Activated naive CD8-positive, alpha-beta T cell treated with anti-CD3 and anti-CD28 coated beads for 36 hours (primary cell): ENCODE measurements at places on chromosomes 2 and 18. TPM values are rescaled to one million over a fixed set of nuclear protein-coding genes. Genes with fewer than 3 reads are reported as not detected.

DNA sequence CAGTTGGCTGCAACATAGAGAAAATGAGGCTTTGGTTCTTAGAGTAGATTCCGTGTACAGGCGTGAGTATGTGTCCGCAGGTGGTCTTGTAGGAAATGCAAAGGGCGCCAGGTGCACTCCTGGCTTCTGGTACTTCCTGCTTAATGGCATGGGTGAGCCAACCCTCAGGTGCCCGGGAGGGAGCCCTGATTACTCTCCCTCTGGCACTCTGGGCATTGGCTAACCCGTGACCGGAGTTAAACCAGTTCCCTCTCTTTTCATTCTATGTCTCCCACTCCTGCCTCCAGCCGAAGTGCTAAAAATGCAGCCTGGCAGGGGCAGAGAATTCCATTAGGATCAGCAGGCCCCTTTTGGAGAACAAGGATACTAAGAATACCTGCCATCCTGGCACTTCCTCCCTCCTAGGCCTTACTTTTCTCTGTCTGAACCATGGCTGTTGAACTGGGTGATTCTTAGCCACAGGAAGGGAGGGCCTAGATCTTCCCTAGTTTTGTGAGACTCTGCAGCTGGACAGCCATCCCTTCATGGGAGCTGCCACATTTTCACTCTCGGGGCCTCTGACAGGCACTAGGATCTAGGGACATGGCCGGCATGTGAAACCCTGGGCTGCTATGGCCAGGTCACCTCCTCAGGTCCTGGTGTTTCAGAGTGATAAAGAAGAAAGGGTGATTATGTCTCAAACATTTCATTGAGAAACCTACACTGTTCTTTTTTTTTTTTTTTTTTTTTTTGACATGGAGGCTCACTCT, 6.5 kb downstream of the MERTK start:
- H3K27ac ChIP-seq, result no peak overlapping the region
- peaks cover 23% of the 10 kb centered on the region for H3K27me3 ChIP-seq
- no peak for DNase-seq
- peaks cover 16% of the 10 kb centered on the region for H3K4me1 ChIP-seq

GRCh38 chr2:64303250-64303649, 150.7 kb upstream of the LGALSL start:
- no peaks in the 10 kb centered on the region for H3K36me3 ChIP-seq
- DNase-seq, result no peak
- H3K27me3 ChIP-seq, result no peaks in the 10 kb centered on the region

DNA sequence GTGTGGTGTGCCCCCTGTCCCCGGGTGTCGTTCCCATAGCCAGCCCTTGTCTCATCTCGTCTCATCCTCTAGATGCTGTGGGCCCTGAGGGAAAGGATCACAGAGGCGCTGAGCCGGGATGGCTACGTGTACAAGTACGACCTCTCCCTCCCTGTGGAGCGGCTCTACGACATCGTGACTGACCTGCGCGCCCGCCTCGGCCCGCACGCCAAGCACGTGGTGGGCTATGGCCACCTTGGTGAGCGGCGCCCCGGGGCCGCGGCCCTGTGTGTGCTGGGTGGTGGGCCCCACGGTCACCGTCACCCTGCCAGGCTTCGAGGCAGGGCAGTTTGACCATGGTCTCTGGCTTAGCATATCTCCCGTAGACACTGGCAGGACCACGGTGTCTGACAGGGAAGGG, 20.8 kb upstream of the GAL3ST2 start:
- H3K4me3 ChIP-seq, result no peak overlapping the region
- H3K27me3 ChIP-seq, result no peaks in the 10 kb centered on the region
- H3K4me1 ChIP-seq, result no peaks in the 10 kb centered on the region
- no peak for DNase-seq
- no peak overlapping the region for H3K27ac ChIP-seq
- peaks cover 15% of the 10 kb centered on the region for H3K36me3 ChIP-seq

DNA sequence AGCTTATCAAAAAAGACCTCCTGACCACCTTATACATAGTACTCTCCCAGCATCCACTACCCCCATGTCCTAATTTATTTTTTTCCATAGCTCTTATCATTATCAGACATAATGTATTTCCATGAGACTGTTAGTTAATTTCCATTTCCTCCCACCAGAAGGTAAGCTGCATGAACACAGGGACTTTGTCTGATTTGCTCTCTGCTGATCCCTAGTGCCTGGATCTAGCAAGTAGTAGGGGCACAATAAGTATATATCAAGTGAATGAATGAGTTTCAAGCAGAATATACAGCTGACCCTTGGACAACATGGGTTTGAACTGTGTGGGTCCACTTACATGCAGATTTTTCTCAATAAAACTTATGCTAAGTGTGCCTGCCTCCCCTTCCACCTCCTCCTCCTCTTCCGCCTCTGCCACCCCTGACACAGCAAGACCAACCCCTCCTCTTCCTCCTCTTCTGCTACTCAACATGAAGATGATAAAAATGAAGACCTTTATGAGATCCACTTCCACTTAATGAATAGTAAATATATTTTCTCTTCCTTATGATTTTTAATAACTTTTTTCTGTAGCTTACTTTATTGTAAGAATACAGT, 53.8 kb downstream of the CTAGE1 start:
- H3K4me1 ChIP-seq, result peaks cover 2% of the 10 kb centered on the region

SLC25A52 gene
- not detected for total RNA-seq

GRCh38 chr2:145021962-145022665, 502.2 kb upstream of the ZEB2 start:
- no peak overlapping the region for H3K4me3 ChIP-seq
- no peak overlapping the region for H3K27ac ChIP-seq
- H3K4me1 ChIP-seq, result peaks cover 1% of the 10 kb centered on the region
- DNase-seq, result no peak
- no peaks in the 10 kb centered on the region for H3K36me3 ChIP-seq
- H3K27me3 ChIP-seq, result no peaks in the 10 kb centered on the region

GRCh38 chr2:202703091-202703490, 68.3 kb downstream of the FAM117B start:
- peaks cover 64% of the 10 kb centered on the region for H3K4me1 ChIP-seq
- H3K27ac ChIP-seq, result peak overlapping the region; percentile 94
- DNase-seq, result no peak
- peak overlapping the region; percentile 4 for H3K4me3 ChIP-seq
- peaks cover 52% of the 10 kb centered on the region for H3K36me3 ChIP-seq

- H3K36me3 ChIP-seq, result peaks cover 2% of the 10 kb centered on the region
- no peak for DNase-seq
- H3K27me3 ChIP-seq, result no peaks in the 10 kb centered on the region
- H3K27ac ChIP-seq, result no peak overlapping the region
Measured at GRCh38 chr18:36025025-36025424, 42.3 kb downstream of the RPRD1A start.

KDSR gene
- total RNA-seq, result 50.5 TPM

SLC9A2 gene
- 0.04 TPM for total RNA-seq

DNA sequence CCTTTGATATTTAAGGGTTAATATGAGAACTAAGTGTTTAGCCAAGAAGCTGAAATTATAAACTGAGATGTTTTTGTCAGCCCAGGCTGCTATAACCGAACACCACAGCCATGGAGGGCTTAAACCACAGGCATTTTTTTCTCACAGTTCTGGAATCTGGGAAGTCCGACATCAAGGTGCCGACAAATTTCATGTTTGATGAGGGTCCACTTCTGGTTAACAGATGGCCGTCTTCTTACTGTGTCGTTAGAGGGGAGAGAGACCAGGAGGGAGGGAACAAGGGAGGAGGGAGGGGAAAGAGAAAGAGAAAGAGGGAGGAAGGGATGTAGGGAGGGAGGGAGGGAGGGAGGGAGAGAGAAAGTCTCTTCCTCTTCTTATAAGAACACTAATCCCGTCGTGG, 6.5 kb upstream of the CNDP2 start:
- H3K27me3 ChIP-seq, result no peaks in the 10 kb centered on the region
- no peak for DNase-seq
- H3K27ac ChIP-seq, result no peak overlapping the region
- H3K4me3 ChIP-seq, result no peak overlapping the region
- peaks cover 18% of the 10 kb centered on the region for H3K4me1 ChIP-seq
- no peaks in the 10 kb centered on the region for H3K36me3 ChIP-seq
